ENCODE measurements at places on chromosomes 4 and X.

DNA sequence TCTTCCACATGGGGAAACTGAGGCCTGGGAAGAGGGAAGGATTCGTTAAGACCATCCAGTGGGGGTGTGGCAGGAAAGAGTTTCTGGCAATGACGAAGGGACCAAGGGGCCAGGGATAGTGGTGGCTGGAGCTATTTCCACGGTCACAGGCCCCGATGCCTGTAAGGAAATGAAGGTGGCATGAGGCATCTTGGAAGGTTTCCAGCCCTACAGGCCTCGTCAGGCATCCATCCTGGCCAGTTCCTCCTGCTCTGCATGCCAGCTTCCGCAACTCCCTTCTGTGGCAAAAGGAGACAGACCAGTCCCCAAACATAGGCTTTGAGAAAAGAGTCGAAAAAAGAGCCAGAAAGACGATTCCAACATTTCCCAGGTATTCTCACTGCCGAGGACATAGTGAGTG, 9.2 kb upstream of the C4orf50 start:
- DNase-seq = no peak

DNA sequence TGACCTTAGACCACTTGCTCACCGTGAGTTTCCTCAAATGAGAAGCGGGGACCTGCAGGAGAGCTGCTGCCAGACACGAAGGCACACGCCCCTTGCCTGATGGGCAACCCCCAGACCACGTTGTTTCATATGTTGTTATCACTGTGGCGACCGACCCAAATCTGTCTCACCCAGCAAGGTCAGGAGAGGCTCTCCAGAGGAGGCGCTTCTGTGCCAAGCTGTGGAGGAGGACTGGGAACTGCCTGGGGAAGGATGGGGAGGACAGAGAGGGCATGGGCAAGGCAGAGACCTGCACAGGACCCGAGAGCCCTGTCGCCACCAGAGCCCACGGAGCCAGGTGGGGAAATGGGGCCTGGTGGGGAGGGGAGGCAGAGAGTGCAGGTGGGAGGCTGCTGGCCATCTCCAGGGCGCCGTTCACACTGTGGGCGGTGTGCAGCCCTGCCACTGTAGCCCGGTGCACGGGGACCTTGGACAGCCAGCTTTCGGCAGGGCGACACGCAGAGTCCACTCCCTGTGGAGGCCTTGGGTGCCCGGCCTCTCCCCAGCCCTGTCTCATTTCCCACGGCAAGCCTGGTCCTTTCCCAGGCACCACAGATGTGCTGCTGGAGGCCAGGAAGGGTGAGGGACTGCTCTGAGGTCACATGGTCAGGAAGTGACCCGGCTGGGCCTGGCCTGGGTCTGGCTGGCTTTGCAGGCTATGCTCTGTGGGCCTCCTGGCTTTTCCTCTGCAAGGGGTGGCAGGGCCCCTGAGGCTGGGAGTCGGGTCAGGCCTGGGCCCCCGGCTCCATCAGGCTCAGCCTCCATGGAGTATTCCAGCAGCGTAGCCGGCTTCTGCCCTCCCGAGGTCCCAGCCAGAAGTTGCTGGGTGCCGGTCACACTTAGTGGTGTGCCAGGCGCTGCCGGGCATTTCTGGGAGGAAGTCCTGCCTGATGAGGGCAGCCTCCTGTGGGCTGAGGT, 3.2 kb downstream of the HTRA3 start:
- DNase-seq = no peak

- no peak for DNase-seq
Observed at GRCh38 chrX:41739871-41740270, 15.9 kb downstream of the GPR82 start.

DNA sequence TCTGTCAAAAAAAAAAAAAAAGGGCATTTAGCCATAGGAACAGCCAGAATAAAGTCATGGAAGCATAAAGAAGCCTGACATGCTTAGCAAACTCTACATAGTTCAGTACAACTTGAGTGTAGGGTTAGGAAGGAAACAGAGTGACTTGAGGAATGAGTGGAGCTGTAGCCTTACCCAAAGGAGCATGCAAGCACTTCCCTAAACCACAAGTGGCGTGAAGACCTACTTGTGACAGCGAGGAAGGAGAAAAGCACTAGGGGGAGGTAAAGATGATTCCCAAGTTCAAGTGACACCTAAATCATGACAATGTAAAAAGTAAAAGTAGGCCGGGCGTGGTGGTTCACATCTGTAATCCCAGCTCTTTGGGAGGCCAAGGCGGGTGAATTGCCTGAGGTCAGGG, 21.8 kb upstream of the IQSEC2 start:
- no peak for DNase-seq

GRCh38 chr4:120291541-120291940, 224.9 kb upstream of the MAD2L1 start:
- DNase-seq = no peak

DNA sequence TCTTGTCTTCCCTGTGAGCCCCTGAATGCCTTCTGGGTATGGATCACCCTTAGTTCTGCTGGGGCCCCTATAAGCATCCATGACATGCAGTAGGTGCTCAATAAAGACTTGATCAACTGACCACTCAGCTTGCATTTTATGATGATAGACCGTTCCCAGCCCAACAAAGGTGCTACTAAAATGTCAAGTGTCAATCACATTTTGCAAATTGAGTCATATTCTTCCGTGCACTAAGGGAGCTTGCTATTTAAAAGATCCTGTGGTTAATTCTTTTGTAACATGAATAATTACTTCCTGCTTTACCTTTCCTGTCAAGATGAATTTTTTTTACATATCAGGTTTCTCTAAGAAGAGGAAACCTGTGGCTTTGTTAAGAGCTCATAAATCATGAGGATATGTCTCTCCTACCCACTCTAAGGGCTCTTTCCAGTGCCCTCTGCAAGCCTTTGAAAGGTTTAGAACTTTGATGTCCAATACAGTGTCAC, 47.6 kb downstream of the SH3KBP1 start:
- DNase-seq = no peak

- DNase-seq = no peak
Observed at GRCh38 chrX:77768787-77769186, 17.2 kb downstream of the ATRX start.
